ENCODE measurements at places on chromosomes 6 and 20.

DNA sequence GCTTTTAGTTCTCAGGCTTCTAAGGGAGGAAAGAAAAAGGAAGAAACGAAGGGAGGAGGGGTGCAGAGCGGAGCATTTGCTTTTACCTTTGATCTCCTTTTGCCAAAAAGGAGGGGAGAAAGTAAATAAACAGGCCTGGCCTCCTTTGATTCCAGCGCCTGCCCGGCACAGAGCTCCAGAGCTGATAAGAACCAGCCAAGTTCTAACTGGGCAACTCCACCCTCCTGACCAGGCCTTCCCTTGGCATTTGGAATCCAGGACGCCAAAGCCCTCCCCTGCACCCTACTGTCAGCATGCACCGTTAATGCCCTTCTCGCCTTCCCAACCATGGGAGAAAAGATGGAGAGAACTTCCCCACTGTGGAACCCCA, 120.8 kb upstream of the PTPN1 start:
- DNase-seq: no peak

DNA sequence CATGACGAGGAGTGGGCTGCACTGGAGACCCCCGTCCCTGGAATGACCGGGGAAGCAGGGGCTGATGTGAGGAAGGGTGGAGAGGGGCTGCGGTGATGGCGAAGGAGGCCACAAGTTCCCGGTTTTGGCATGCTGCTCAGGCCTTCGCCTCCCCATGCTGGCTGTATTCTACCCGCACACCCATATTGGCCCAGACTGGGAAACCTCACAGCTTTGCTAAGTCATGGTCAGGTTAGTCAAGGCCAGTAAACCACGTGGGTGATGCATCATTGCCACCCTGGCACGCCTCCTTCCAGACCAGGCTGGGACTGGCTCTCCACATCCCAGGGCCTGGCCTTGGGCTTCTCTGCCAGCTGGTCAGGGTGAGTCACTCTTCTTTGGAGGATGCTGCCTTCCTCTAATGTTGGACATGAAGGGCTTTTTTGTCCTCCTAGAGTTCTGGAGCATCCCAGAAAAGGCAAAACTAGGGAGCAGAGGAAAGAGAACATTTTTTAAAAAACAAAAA, 53.8 kb downstream of the PCNA start:
- no peak for DNase-seq

DNA sequence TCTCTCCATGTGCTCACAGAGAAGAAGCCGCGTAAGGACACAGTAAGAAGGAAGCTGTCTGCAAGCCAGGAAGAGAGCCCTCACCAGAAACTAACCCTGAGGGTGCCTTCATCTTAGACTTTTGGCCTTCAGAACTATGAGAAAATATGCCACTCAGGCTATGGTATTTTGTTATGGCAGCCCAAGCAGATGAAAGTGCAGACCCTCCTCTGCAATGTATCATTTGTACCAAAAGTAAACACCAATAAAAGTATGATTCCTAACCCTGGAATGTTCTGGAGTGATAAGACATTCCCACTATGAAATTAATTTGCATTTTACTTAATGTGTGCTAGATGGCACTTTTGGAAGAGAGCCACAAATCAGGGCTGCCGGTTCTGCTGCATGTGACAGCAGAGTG, 594.3 kb downstream of the UTRN start:
- DNase-seq: no peak

DNA sequence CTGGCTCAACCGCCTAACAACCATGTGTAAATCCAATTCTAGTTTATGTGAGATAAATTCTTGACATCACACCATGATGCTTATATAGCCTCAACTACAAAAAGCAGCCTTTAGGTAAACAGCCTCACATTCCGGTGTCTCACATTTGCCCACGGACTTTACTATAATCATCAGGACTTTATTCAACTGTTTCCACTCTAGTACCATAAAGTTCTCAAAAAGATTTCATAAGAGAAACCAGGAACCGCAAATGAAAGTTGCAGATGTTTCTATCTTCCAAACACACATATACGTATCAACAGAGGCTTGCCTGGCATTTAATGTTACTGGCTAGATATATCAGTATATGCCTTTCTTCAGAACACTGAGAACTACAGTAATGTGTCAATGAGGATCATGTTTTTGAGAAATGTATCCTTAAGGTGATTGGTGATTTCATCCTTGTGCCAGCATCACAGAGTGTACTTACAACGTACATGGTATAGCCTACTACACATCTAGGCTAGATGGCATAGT, 80.0 kb downstream of the EPB41L2 start:
- DNase-seq: no peak

DNA sequence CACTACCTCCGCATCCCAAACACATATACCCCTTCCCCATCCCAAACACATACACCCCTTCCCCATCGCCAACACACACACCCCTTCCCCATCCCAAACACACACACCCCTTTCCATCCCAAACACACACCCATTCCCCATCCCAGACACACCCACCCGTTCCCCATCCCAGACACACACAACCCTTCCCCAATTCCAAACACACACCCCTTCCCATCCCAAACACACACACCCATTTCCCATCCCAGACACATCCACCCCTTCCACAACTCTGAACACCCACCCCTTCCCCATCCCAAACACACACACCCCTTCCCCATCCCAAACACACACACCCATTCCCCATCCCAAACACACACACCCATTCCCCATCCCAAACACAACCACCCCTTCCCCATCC, 314.5 kb downstream of the KIF16B start:
- no peak for DNase-seq

DNA sequence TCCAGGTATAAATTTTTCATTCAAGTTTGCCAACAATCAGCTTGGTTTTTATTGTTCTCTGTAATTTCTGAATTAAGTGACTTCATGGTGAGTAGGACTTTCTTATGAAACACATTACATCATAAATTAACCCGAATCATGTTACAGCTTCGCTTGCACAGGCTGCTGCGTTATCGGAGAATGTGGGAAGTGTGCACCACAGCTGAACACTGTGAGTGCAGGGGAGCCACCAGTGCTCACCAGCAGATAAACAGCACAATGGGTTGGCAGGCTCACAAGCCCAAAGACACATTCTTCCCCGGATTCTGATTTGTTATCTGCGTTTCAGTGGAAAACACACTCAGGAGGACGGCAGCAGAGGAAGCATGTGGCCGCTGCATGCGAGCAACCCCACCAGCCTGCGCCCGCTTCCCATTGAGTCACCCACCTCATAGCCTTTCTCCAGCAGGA, 121.1 kb downstream of the GMDS start:
- DNase-seq: no peak

- no peak for DNase-seq
Measured at GRCh38 chr20:40776466-40777457, 87.7 kb upstream of the MAFB start.

GRCh38 chr20:34859826-34860545, 12.7 kb downstream of the GGT7 start:
- no peak for DNase-seq

- no peak for DNase-seq
Measured at GRCh38 chr6:124858564-124858963, 103.7 kb upstream of the RNF217 start.

DNA sequence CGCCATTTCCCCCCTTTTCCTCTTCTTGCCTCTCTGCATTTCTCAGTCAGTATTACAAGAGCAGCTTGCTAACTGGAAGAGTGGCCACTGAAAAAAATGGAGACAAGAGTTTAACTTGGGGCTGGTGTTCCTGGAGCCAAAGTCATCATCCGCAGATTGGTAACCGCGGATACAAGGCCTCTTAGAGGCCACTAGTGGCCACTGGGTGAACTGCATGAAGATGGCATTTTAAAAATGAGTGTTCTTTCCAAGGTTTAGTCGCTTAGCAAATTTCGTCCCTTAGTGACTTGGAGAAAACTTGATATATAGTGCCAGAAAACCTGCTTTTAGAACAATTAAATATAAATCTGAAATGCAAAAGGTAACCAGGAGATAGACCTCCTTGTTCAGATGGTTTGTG, 4.8 kb downstream of the F13A1 start:
- DNase-seq: no peak

DNA sequence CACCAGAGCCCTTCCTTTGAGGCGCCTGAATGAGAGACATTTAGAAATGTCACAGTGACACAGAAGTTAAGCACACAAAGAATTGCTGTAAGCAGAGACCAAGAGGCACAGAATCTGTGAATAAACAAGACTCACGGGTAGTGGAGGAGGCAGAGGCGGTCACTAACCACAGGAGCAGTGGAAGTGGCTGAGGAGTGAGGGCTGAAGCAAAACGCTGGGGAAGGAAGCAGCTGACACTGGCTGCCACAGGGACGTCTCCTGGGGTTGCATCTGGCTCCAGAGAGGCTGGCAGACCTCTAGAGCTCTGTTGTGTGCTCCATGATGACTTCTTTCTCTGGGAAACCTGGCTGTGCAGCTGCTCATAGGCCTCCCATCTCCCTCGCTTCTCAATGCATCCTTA, 65.0 kb upstream of the SLC2A12 start:
- DNase-seq: no peak

DNA sequence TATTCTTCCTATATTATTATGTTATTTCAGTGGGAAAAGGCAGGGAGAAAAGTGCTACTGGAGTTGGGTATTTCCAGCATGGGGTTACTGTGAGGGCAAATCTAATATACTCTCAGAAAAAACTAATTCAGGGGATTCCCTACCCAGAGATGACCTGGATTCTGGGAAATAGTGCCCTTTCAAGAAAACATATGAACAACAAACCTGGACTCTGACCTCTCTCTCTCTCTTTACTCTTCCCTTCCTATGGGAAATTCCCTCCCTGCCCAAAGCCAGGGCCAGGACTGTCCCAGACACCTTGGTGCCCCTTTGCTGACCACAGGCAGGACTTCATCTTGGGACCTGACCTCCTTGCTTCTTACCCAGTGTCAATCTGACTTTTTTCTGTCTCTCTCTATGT, 1.6 kb upstream of the UBD start:
- DNase-seq: no peak

DNA sequence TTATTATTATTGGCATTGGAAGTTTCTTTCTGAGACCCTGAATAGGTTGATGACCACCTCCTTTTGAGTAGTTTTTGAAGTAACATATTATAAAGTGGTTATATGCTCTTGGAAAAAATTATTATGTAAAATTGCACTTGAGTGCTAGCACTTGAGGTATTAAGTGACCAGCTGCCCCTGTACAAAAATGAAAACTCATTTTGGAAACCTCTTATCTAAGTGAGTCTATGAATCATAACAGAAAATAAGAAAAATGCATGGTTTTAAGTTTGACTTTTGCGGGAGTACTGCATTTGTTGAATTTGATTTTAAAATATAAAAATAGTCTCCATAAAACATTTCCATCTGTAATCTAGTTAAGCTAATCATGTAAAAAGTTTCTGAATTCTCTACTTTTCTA, 248.3 kb downstream of the TMEM242 start:
- DNase-seq: no peak

GRCh38 chr20:19937218-19937617, 79.9 kb upstream of the NAA20 start:
- no peak for DNase-seq

DNA sequence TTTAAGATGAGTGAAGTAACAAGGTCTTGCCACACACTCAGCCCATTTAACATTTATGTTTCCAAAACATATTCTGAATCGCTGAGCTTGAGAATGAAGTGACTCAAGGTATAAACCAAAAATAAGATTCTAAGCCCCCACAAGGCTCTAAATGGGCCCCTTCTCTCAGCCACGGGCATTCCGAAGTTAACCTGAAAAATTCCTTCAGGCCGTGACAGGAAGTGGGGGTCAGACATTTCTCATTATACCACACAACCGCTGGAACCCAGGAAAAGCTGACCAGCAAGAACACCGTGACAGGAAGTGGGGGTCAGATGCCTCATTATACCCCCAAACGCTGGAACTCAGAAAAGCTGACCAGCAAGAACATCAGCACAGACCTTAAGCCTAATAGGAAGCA, 247.9 kb downstream of the ERMARD start:
- no peak for DNase-seq

GRCh38 chr6:41039060-41039998, at the start of gene UNC5CL:
Gene UNC5CL, minus strand, starts transcription at chr6:41039221. Its CDS starts 4,147 bp downstream, at chr6:41035074.
- DNase-seq: peak; percentile 49

GRCh38 chr6:128275030-128275429, 245.4 kb downstream of the PTPRK start:
- no peak for DNase-seq

GRCh38 chr20:47389867-47390347, 33.4 kb upstream of the ZMYND8 start:
- no peak for DNase-seq

- no peak for DNase-seq
Measured at GRCh38 chr6:140794544-140794943, 1338.2 kb upstream of the GJE1 start.

- DNase-seq: no peak
Measured at GRCh38 chr20:41011551-41012067, 17.0 kb upstream of the TOP1 start.

GRCh38 chr6:1244278-1244677, 67.6 kb upstream of the FOXQ1 start:
- no peak for DNase-seq

GRCh38 chr6:71324194-71324785, 35.7 kb downstream of the OGFRL1 start:
- DNase-seq: no peak

DNA sequence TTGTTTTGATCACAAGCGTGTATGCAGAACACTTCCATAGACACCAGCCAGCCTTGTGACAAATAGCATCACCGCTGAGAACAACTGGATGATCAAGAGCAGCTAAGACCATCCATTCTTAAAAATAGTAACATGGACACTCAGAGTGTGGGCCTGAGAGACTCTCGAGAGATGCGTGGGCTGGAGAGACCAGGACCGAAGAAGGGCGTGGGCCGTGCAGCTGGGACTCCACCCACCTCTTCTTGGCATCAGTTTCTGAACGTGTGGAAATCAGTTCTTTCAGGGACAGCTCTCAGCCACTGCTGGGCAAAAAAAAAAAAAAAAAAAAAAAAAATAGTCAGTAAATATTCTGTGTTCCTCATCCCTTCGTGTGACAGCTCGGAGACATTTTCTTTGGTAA, 314.5 kb upstream of the CDH4 start:
- DNase-seq: no peak

DNA sequence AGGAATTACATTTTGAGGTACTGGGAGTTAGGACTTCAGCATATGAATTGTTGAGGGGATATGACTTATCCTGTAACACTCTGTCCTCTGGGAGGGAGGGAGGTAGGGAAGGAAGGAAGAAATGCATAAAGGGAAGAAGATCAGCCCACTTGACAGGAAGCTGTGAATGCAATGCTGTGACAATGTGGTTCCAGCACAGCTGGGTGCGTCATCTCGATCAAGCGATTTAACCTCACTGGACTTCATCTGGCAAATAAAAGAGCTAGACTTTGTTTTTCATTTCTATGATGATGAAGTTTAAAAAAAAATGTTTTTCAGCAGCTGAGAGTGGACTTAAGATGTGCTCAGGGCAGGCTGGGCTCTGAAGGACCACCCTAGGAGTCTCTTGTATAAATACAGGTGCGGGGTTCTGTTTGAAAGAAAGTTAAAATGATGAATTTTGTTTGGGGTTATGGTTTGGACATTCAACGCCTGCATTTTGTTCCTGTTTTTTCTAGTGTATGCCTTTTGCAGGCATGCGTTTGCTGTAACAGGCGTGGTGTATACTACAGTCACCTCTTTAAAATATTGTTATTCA, 178.1 kb downstream of the RIMS1 start:
- no peak for DNase-seq
